ENCODE measurements at places on chromosomes 5 and 9. TPM values are rescaled to one million over a fixed set of nuclear protein-coding genes. Genes with fewer than 3 reads are reported as not detected.

DNA sequence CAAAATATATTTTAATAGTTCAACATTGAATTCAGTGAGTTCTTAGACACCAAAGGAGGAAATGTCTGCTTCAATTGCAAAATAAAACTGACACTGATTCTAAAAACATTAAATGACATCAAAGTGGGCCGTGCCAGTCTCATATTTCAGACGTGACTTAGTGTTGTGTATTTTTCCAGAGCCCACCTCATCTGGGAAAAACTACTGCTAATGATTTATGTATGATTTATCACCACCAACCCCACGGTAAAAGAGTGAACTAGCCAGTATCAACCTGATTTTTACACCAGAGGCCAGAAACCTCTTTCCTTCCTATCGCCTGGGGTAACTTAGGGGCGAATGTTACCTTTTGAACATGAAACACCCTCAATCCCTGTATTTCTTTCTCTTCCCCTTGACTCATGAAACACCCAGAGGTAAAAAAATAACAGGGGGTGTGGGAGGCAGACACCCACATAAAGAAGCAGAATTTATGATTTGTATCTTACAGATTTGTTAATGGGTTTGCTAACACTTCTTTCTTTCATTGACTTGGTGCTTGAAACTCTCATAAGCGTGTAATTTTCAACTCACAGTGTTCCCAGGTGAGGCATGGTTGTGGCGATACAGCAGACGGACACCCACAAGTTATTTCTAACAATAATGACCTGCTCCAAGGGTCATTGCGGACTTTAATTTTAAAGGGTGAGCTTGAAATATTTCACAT lies 56.4 kb upstream of the FANCC start:
- no peak overlapping the region for H3K4me3 ChIP-seq
- peaks cover 37% of the 10 kb centered on the region for H3K27me3 ChIP-seq
- no peak overlapping the region for H3K27ac ChIP-seq
- no peaks in the 10 kb centered on the region for H3K4me1 ChIP-seq
- no peak for DNase-seq

GRCh38 chr5:105033637-105034400 lies 1471.2 kb upstream of the NUDT12 start:
- H3K36me3 ChIP-seq: no peaks in the 10 kb centered on the region
- no peak for DNase-seq
- H3K4me1 ChIP-seq: no peaks in the 10 kb centered on the region

DNA sequence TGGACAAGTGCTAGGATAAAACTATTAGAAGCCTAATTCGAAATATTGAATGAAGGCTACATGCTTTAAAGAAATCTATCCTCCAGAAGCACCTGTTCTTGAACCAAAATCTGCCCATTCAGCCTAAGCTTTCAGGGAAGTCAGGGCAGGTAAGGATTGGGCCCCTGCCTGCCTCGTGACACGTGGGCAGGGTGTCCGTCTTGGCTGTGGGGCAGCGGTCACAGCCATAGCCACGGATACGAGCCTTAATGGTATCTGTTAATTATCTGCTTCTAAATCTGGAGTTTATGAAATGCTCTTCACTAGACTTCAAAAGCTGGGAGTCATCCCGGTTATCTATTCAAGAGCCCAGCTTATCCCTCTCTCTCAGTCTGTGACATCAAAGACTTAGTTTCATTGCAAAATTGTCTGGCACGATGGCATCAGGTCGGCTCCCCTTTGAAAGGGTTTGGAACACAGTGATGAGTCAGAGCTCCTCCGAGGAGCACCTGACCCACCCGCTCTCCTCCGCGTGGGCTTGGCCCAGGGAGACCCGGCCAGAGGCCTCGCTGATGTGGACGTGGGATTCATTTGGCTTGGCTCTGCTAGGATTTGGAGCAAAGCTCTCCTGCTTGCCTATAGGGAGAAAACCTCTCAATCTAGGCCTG lies 135.9 kb downstream of the MACROH2A1 start:
- H3K36me3 ChIP-seq: no peaks in the 10 kb centered on the region
- no peak for DNase-seq
- H3K4me3 ChIP-seq: no peak overlapping the region
- H3K27ac ChIP-seq: no peak overlapping the region
- H3K4me1 ChIP-seq: no peaks in the 10 kb centered on the region

DNA sequence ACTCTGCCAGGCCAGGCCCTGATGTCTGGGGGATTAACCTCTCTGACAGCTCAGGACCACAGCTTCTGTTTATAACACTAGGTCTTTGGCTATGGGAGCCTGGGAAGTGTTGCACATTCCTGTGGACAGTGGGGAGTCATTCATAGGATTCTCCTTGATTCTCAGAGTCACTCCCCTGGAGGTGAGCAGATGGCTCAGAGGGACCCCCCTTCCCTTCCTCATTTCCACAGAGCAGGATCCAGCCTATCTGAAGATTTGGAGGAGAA lies 60.2 kb downstream of the NRG2 start:
- peaks cover 2% of the 10 kb centered on the region for H3K27me3 ChIP-seq
- no peaks in the 10 kb centered on the region for H3K4me1 ChIP-seq
- H3K4me3 ChIP-seq: no peak overlapping the region
- H3K27ac ChIP-seq: no peak overlapping the region
- DNase-seq: no peak

GRCh38 chr5:33270671-33271070 lies 170.1 kb upstream of the TARS1 start:
- no peaks in the 10 kb centered on the region for H3K4me1 ChIP-seq
- H3K4me3 ChIP-seq: no peak overlapping the region
- H3K27ac ChIP-seq: no peak overlapping the region
- H3K27me3 ChIP-seq: no peaks in the 10 kb centered on the region
- H3K36me3 ChIP-seq: no peaks in the 10 kb centered on the region
- DNase-seq: no peak

DNA sequence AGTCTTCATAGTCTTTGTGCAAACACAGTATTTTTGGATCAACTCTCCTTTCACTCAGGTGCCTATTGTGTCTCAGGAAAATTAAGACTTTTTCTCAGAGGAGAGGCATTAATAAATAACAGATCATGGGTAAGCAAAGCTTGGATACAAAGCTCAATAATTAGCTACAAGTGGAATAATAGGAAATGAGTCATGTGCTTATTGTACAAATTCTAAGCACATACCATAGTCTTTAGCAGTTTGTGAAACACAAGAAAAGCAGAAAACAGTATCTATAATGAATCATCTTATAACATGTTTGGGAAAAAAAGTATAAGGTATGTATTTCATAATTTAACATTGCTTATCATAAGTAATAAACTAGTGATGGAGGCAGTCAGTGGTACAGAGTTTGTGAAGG lies 477.0 kb downstream of the CDH10 start:
- H3K27me3 ChIP-seq: no peaks in the 10 kb centered on the region
- no peak for DNase-seq
- H3K36me3 ChIP-seq: no peaks in the 10 kb centered on the region
- H3K4me1 ChIP-seq: no peaks in the 10 kb centered on the region

DNA sequence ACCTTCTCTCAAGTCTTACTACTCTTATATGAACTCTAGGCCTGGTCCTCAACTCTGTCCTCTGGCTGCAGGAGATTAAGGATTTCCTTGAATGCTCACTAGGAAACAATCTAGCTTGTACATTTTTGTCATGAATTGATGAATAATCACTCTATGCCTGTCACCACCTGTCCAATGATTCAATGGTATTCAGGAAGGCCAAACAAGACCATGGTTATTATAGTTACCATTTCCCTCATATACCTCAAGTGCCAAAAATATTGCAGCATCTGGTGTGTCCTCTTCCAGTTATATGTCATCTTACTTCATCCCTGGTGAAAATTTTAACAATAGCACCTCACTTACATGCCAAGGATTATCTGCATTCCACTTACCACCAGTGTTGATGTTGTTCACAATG lies 179.0 kb upstream of the MOCS2 start:
- no peaks in the 10 kb centered on the region for H3K36me3 ChIP-seq
- DNase-seq: no peak
- H3K27ac ChIP-seq: no peak overlapping the region

- no peak for DNase-seq
- no peaks in the 10 kb centered on the region for H3K27me3 ChIP-seq
- H3K36me3 ChIP-seq: peaks cover 56% of the 10 kb centered on the region
- H3K4me1 ChIP-seq: peaks cover 23% of the 10 kb centered on the region
- H3K27ac ChIP-seq: no peak overlapping the region
- H3K4me3 ChIP-seq: no peak overlapping the region
Measured at GRCh38 chr5:50763846-50764245, 97.4 kb downstream of the PARP8 start.

- DNase-seq: no peak
- no peak overlapping the region for H3K27ac ChIP-seq
- peaks cover 4% of the 10 kb centered on the region for H3K36me3 ChIP-seq
Measured at GRCh38 chr9:130824643-130825350, 10.3 kb upstream of the ABL1 start.

- no peaks in the 10 kb centered on the region for H3K27me3 ChIP-seq
- DNase-seq: no peak
- no peaks in the 10 kb centered on the region for H3K36me3 ChIP-seq
- no peak overlapping the region for H3K27ac ChIP-seq
- H3K4me1 ChIP-seq: no peaks in the 10 kb centered on the region
Measured at GRCh38 chr5:125717209-125717608, 706.0 kb upstream of the GRAMD2B start.

The SLC36A2 gene
- not detected for total RNA-seq
